ENCODE measurements at places on chromosomes 3 and 15.

GRCh38 chr3:66267031-66267430, 46.2 kb downstream of the SLC25A26 start:
- DNase-seq: no peak

- DNase-seq: no peak
These were observed 3.0 kb downstream of the SNAP23 start for GRCh38 chr15:42498212-42499068.

DNA sequence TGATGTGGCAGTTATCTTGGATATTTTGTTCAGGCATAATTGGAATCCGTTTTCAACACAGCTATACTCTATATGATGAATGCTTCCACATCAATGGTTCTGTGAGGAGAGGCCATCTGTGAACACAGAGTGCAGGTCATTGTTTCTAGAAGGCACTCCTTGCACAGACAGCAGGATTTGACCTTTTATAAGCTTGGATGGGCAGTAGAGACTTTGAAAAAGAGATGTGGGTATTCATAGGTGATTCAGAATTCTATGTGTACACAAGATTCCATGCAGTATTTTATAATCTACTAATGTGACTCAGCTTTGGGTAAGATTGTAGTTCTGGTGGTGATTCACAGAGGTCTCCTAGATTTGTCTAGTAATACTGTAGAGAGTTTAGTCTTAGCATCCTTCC, 12.5 kb downstream of the ARPP21 start:
- no peak for DNase-seq

- no peak for DNase-seq
These were observed 3.0 kb downstream of the SELENOT start for GRCh38 chr3:150605998-150606641.

- DNase-seq: no peak
These were observed 31.4 kb upstream of the MANF start for GRCh38 chr3:51353691-51354090.

GRCh38 chr15:61076598-61077170, 152.4 kb downstream of the RORA start:
- no peak for DNase-seq

DNA sequence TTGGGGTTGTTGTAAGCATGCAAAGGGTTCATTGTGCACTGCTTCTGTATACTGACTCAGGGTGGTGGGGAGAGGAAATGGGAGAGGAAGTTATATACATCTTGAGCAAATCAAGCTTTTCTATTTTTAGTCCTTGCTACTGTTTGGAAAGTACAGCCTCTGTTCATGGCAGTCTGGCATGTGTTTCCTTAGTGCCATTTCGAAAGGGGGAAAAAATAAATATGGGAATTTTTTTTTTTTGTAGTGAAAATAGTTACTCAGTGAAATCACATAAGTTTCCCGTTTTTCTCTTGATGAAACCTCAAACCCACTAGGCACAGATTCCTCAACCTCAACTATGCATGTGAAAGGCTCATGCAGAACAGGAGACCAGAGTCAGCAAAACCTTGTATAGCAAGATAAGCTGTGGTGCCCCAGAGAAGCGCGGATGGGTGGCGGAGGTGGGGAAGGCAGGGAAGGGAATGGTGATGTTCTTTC, 353.3 kb downstream of the LPP start:
- DNase-seq: no peak

- no peak for DNase-seq
These were observed 6.6 kb upstream of the BLM start for GRCh38 chr15:90710436-90711027.

- DNase-seq: no peak
These were observed 144.5 kb downstream of the PDZRN3 start for GRCh38 chr3:73480187-73480672.

GRCh38 chr15:59553879-59554735, 57.5 kb upstream of the GCNT3 start:
- no peak for DNase-seq

DNA sequence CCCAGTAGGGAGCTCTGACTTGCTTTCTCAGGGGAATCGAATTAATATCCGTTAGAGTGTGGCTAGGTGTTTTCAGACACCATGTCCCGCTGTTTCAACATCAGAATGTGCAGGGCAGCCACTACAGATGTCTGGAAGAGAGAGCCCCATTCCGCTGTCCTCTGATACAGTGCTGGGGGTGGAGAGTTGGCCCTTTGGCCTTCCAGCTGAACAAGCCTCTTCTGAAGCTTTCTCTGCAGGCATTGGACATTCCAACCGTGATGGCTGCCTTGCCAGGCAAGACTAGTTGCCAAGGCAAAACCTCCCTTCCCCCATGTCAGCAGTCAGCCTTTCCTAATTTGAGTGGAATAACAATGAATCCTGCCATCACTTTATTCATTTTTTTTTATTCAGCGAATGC, 1.5 kb downstream of the FAH start:
- no peak for DNase-seq

DNA sequence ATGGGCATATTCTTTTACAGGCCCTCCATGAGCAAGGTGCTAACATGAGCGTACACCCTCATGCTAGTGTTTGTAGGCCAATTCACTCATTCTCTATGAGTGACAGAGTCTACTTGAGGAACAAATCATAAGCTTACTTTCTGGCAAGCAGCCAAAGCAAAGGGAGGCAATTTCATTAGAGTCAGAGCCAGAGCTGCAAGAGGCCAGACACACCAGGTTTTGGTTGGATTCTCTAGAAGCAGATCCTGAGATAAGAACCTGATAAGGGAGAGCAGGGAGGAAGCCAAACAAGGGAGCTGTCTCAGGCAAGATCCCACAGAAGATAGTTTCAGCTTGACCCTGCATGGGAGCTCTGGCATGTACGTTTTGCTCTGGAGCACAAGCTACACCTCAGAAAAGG, 214.1 kb upstream of the CTNNB1 start:
- no peak for DNase-seq

- no peak for DNase-seq
These were observed 47.9 kb downstream of the OPA1 start for GRCh38 chr3:193640728-193641439.

- DNase-seq: no peak
These were observed 275.5 kb downstream of the MECOM start for GRCh38 chr3:169387751-169388696.

DNA sequence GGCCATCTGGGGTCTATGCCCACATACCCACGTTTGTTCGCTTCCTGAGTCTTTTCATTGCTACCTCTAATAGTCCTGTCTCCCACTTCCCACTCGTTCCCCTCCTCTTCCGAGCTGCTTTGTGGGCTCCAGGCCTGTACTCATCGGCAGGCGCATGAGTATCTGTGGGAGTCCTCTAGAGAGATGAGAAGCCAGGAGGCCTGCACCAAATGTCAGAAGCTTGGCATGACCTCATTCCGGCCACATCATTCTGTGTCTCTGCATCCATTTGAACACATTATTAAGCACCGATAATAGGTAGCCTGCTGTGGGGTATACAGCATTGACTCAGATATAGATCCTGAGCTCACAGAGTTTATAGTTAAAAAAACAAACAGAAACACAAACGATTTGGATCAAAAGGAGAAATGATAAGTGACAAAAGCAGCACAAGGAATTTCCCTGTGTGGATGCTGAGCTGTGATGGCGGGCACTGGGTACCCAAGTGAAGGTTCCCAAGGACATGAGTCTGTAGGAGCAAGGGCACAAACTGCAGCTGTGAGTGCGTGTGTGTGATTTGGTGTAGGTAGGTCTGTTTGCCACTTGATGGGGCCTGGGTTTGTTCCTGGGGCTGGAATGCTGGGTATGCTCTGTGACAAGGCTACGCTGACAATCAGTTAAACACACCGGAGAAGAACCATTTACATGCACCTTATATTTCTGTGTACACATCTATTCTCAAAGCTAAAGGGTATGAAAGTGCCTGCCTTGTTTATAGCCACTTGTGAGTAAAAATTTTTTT, 35.9 kb downstream of the NR1I2 start:
- no peak for DNase-seq

- DNase-seq: no peak
These were observed 49.8 kb downstream of the ST3GAL6 start for GRCh38 chr3:98812851-98813374.

DNA sequence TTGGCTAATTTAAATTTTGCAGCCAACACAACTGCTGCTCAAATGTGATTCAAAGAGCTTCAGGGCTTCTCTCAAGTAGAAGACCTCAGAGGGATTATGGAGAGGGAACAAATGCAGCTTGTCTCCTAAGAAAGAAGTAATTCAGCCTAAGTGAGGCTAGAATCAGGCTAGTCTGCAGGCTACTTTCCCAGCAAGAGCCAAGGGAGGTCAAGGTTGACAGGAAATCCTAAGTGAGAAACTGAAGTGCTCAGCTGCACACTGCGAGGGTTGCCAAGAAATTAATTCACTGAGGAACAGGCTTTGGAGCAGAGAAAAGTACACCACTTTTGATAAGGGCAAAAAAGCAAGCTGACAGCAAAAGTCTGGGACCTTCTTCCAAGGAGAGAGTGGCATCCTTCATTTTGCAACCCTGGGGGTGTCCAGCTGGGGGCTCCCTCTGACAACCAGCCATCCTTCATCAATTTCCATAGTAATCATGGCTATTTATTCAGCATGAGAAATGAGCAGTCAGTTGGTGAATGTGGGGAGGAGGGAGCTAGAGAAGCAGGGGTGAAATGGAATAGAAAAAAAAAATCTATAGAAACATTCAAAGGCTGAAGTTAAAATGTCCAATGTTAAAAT, 646.4 kb upstream of the ADAMTS9 start:
- DNase-seq: no peak

- no peak for DNase-seq
These were observed 878 bp upstream of the RAD51 start for GRCh38 chr15:40693904-40694687.

- no peak for DNase-seq
These were observed 18.1 kb upstream of the CCR9 start for GRCh38 chr3:45868213-45868612.

- DNase-seq: peak; percentile 33
These were observed 23.7 kb downstream of the CFAP92 start for GRCh38 chr3:128969993-128970739.

GRCh38 chr15:39511000-39511915, 69.6 kb upstream of the THBS1 start:
- no peak for DNase-seq

DNA sequence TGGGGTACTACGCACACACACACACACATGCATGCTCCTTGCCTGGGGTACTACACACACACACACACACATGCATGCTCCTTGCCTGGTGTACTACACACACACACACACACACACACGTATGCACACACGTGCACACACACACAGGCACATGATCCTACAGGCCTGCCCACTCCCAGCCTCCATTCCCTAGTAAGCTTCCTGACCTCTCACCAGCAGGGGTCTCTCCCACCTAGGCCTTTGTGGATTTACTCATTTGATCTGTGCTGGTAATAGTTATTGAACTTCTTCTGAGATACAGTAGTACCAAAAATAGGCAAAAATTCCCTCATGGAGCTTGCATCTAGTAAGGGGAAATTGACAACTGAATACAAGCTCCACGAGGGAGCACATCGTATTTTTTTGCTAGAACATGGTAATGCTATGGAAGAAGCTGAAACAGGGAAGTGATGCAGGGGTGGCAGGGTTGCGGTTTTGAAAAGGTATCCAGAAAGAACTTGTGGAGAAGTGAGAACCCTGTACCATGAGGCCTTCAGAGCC, 19.1 kb downstream of the TTC21A start:
- DNase-seq: no peak

DNA sequence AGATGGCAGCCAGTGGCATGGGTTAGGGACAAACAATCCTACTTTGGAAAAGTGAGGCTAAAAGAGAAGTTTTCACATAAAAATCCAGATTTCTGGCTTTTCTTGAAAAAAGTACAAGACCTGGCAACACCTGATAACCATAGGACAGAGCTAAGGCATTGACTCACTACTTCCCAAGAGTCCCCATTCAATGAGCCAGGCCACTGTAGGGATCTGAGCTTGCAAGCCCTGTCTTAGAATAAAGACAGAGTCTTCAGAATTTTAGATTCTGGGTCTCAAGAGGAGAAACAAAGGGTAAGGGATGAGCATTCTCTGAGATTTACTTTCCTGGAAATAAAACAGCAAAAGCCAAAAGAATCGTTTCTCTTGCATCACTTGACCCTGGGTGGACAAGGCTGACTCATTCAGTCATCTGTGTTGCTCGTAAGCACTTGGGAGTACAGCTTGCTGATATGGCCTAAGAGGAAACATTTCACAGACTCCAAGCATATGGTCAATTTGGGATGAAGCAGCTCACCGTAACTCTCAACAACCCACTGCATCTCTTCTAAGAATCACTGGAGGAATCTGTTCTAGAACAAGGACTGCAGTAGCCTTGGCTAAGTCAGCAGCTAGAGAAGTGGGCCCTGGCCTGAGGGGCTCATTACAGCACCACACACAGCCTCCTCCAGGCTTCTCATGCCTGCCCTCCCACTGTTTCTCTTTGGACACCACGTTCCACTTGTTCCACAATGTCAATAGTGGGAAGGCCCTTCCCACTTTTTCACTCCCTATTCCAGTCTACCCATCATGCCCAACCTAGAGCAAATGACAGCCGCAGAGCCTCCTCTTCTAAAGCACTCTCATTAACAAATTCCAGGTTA, 86.2 kb downstream of the RFTN1 start:
- no peak for DNase-seq

DNA sequence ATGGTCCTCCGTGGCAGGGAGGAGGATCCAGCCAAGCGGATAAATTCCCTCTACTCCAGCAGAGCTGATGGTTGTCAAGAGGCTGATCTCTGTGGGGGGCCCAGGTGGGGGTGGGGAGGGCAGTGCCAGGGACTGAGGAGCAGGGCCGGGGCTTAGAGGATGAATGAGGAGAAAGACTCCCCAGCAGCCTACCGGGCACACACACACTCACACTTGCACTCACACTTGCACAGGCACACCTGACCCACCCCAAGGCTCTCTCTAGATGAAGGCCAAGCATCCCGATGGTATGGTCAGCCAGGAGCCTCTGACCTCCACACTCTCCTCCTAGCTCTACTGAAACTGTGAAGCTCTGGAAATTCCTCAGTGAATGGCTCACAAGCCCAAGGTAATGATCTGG, 131.3 kb upstream of the PRR20G start:
- DNase-seq: no peak

- DNase-seq: no peak
These were observed 207.6 kb upstream of the MDFIC2 start for GRCh38 chr3:70519913-70520659.

GRCh38 chr15:67105065-67105951, 39.9 kb downstream of the SMAD3 start:
- DNase-seq: no peak

GRCh38 chr3:183074261-183074660, 25.0 kb downstream of the MCCC1 start:
- DNase-seq: no peak

- no peak for DNase-seq
These were observed 15.1 kb downstream of the KNG1 start for GRCh38 chr3:186732169-186732766.

DNA sequence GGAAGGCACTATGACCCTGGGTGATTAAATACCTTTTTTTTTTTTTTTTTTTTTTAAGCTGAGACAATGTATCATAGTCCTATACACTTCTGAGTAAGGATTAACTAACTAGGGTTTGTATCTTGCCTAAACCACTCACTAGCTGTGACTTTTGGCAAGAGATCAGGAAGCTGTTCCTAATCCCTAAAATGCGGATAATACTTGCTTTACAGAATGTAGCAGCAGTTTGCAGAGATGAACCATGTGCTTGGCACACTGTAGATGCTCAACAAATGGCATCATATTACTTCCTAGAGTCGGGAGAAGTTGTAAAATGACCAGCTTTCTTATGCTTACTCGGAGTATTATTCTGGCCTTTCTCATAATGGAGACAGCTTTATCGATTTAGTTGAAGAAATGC, 25.6 kb upstream of the PYGO1 start:
- no peak for DNase-seq

- DNase-seq: no peak
These were observed 91.2 kb downstream of the EOMES start for GRCh38 chr3:27630885-27631284.

GRCh38 chr15:47813748-47814384, 96.6 kb downstream of the SEMA6D start:
- DNase-seq: no peak
